ENCODE measurements at places on chromosomes 4 and X.

DNA sequence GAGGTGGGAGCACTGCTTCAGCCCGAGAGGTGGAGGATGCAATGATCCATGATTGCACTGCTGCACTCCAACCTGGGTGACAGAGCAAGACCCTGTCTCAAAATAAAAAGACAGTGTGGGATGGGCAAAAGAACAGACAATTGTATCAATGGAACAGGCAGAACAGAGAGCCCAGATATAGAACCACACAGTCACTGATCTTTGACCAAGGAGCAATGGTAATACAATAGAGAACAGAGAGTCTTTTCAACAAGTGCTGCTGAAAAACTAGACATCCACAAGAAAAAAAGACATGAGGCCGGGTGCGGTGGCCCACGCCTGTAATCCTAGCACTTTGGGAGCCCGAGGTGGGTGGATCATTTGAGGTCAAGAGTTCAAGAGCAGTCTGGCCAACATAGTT, 5.9 kb downstream of the FAM53A start:
- H3K4me1 ChIP-seq, result no peaks in the 10 kb centered on the region
- no peak for DNase-seq
- H3K27me3 ChIP-seq, result no peaks in the 10 kb centered on the region
- H3K36me3 ChIP-seq, result no peaks in the 10 kb centered on the region
- no peak overlapping the region for H3K4me3 ChIP-seq

GRCh38 chr4:2359591-2360395, 58.7 kb downstream of the ZFYVE28 start:
- no peak overlapping the region for H3K4me3 ChIP-seq
- peaks cover 16% of the 10 kb centered on the region for H3K4me1 ChIP-seq
- H3K27me3 ChIP-seq, result no peaks in the 10 kb centered on the region
- H3K27ac ChIP-seq, result no peak overlapping the region
- no peaks in the 10 kb centered on the region for H3K36me3 ChIP-seq

- no peak for DNase-seq
- no peak overlapping the region for H3K27ac ChIP-seq
- no peak overlapping the region for H3K4me3 ChIP-seq
- H3K36me3 ChIP-seq, result no peaks in the 10 kb centered on the region
Observed at GRCh38 chr4:8765631-8766590, 105.7 kb downstream of the HMX1 start.

- DNase-seq, result no peak
- H3K36me3 ChIP-seq, result no peaks in the 10 kb centered on the region
- H3K4me1 ChIP-seq, result no peaks in the 10 kb centered on the region
- H3K4me3 ChIP-seq, result no peak overlapping the region
- no peak overlapping the region for H3K27ac ChIP-seq
Observed at GRCh38 chr4:91359041-91360031, 944.4 kb upstream of the GRID2 start.

- H3K4me3 ChIP-seq, result no peak overlapping the region
- no peaks in the 10 kb centered on the region for H3K36me3 ChIP-seq
- H3K4me1 ChIP-seq, result no peaks in the 10 kb centered on the region
- H3K27me3 ChIP-seq, result no peaks in the 10 kb centered on the region
Observed at GRCh38 chrX:148203531-148203930, 222.4 kb downstream of the FMR1NB start.

DNA sequence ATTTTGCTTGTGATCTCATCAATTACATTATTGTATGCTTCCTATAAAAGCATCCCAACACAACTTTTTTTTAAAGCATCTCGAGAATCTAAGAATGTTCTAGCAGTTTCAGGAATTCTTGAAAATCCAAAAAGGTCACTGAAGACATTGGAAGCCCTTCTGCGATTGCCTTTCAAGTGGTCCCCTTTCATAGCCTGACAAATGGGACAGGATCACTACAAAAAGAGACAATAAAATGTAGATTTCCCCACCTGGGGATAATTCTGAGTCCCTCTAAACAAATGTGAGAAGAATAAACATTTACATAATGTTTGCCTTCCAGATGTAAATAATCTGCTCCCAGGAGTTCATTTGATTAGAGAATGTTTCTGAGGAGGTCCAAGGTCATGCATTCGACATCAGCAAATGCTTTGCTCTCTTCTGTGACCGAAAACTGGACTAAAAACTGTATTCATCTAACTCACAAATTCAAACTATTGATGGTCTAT, 116.0 kb downstream of the COL25A1 start:
- no peaks in the 10 kb centered on the region for H3K36me3 ChIP-seq
- H3K4me1 ChIP-seq, result no peaks in the 10 kb centered on the region
- H3K4me3 ChIP-seq, result no peak overlapping the region
- DNase-seq, result no peak
- no peak overlapping the region for H3K27ac ChIP-seq
- H3K27me3 ChIP-seq, result no peaks in the 10 kb centered on the region

DNA sequence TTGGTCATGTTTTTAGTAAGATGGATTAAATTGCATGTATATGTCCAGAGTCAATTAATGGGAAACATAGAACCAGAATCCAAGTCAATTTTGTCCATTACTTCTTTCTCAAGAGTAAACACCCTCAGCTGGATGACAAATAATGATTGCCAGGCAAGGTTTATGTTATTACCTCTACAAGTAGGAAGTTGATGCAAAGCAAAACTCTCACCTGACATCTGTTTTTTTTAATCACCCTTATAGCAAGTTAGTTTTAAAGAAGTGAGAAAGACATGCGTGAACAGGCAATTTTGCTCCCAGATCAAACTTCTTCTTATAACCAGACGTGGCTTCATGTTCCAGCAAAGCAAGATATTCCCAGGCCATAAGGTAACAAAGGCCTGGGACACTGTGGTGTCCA, 348.5 kb upstream of the FTHL17 start:
- H3K27ac ChIP-seq, result no peak overlapping the region
- no peaks in the 10 kb centered on the region for H3K27me3 ChIP-seq
- no peaks in the 10 kb centered on the region for H3K36me3 ChIP-seq
- DNase-seq, result no peak

DNA sequence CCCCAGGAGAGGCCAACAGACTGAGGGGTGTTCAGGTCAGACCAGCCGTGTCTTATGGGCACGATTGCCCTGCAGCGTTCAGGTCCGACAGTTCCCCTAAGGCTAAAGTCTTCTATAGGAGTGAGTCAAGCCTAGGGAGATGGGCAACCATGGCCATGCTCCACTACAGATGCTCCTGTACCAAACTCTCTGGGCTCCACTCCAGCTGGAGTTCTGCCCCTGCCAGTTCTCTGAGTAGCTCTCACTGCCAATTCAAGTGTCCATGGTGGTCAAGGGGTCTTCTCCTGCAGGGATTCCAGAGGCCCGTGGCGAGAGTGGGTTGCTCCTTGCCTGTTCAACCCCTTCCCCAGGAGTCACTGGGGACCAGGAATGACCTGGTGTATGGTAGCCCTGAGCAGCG, 38.2 kb downstream of the BEX3 start:
- no peaks in the 10 kb centered on the region for H3K36me3 ChIP-seq
- H3K4me1 ChIP-seq, result no peaks in the 10 kb centered on the region
- H3K27me3 ChIP-seq, result no peaks in the 10 kb centered on the region
- no peak overlapping the region for H3K4me3 ChIP-seq
- H3K27ac ChIP-seq, result no peak overlapping the region
- no peak for DNase-seq

DNA sequence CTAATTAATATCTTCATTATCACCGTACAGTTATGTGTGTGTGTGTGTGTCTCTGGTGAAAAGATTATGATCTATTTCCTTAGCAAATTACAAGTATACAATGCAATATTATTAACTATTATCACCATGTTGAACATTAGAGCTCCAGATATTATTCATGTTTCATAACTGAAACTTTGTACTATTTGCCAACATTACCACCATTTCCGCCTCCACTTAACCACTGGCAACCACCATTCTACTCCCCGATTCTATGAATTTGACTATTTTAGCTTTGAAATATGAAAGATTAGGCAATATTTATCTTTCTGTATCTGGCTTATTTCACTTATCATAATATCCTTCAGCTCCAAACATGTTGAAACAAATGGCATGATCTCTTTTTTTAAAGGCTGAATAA, 717.9 kb downstream of the ARAP2 start:
- no peak for DNase-seq

DNA sequence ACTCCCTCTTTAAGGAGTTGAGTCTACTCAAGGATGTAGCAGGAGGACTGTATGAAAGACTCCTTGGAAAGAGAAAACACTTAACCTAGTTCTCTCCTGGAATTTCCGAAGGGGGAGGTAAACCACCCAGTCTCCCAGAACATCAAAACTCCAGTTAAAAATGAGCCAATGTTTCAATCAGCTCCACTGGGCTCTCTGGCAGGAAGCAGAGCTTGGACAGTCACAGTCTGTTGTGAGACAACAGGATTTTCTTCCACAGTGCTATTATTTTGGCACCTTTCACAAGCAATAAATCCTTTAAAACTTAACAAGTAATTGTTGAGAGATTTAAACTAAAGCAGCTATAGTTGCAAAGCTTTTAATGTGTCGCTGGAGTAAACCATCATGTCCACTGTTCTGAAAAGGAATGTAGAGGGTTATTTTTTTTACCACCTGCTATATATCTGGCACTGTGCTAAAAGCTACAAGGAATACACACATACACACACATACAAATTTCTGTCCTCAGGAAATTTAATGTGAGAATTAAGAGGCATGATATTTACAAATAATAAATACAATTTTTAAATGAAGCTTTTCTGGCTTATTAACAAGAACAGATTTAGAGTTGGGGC, 229.2 kb upstream of the INTU start:
- no peak overlapping the region for H3K27ac ChIP-seq
- no peaks in the 10 kb centered on the region for H3K27me3 ChIP-seq
- no peak for DNase-seq
- no peak overlapping the region for H3K4me3 ChIP-seq

GRCh38 chr4:116590648-116591047, 494.7 kb downstream of the TRAM1L1 start:
- no peaks in the 10 kb centered on the region for H3K4me1 ChIP-seq
- H3K27ac ChIP-seq, result no peak overlapping the region
- no peak overlapping the region for H3K4me3 ChIP-seq

- no peaks in the 10 kb centered on the region for H3K4me1 ChIP-seq
- no peaks in the 10 kb centered on the region for H3K27me3 ChIP-seq
- no peak overlapping the region for H3K27ac ChIP-seq
- DNase-seq, result no peak
- H3K36me3 ChIP-seq, result no peaks in the 10 kb centered on the region
Observed at GRCh38 chr4:5956285-5957021, 61.8 kb downstream of the C4orf50 start.

DNA sequence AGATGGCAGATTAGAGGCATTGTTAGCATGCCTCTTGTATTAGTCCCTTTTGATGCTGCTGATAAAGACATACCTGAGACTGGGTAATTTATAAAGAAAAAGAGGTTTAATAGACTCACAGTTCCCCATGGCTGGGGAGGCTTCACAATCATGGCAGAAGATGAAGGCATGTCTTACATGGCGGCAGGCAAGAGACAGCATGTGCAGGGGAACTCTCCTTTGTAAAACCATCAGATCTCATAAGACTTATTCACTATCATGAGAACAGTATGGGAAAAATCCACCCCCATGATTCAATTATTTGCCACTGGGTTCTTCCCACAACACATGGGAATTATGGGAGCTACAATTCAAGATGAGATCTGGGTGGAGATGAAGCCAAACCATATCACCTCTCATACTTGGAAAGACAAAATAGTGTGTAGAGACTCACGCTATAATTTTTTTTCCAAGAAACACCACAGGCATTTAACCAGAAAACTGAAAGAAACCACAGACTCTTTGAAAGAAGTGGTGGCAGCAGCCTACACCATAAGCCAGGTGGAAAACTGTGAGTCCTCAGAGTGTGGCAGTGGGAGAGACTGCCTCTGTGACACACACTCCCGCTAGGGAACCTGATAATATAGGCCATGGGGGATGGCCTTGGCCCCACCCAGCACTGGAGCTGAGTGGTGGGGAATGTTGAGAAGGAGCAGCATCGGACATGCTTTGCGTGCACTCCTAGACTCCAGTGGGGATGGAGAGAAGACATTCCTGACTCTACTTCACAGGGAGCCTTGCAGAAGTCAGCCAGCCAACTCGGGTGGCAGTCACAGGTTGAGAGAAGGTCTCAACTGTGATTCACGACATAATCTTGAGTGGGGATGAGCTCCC, 51.5 kb downstream of the SLC2A9 start:
- no peak overlapping the region for H3K4me3 ChIP-seq
- no peaks in the 10 kb centered on the region for H3K27me3 ChIP-seq
- H3K36me3 ChIP-seq, result no peaks in the 10 kb centered on the region
- H3K27ac ChIP-seq, result no peak overlapping the region

DNA sequence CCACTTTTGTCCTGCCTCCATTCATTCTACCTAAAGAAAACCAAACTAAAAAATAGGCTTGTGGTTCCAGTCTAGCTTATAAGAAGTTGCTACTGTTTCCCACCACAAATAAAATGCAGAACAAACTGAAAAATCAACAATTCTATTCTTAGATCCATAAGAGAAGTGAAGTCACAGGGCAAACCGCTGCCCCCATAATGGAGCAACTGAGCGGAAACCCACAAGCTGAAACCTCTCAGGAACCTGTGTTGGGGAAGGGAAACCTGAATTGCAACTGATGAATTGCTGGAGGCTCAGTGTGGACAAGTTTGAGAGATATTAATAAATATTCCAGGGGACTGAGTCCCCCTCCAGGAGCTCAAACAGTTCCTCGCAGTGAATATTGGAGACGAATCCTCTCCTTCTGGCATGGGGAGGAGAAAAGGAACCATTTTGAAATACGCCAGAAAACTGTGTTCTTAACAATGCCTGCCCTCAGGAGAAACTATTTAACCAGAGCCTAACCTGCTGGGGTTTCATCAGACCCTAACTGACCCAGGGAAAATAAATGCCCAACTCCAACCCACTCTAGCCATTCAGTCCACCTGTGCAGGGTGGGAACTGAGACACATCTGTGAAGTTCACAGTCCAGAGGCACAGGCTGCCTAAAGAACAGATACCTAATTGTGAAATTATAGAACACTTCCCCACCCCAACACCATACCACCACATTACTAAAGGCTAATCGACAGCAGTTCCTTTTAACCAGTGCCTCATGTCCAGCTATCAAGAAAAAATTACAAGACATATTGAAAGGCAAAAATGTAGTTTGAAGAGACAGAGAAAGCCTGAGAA, 22.8 kb upstream of the SH3RF1 start:
- no peak overlapping the region for H3K27ac ChIP-seq
- no peaks in the 10 kb centered on the region for H3K36me3 ChIP-seq
- peaks cover 12% of the 10 kb centered on the region for H3K4me1 ChIP-seq

DNA sequence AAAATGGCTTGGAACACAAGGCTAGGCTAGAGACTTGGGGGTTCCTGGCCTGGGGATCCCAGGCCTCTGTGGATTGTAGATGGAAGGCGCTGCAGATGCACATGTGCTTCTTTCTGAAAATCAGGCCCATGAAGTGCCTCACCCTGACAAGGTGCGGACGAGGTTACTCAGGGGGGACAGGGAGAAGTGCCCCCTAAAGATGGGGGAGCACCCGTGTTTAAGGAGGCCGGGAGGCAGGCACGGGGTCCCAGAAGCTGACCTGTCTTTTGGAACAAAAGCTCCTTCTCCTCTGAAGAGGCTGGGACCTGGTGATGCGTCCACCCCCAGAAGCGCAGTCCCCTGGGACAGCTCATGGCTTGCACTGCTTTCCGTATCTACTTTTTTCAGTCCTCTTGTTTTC, 2.4 kb downstream of the PDZD4 start:
- H3K27ac ChIP-seq, result no peak overlapping the region
- no peak overlapping the region for H3K4me3 ChIP-seq
- no peaks in the 10 kb centered on the region for H3K4me1 ChIP-seq
- H3K27me3 ChIP-seq, result no peaks in the 10 kb centered on the region
- no peak for DNase-seq
- H3K36me3 ChIP-seq, result no peaks in the 10 kb centered on the region

Data from Caco-2 (cell line).